ENCODE measurements at places on chromosomes 16 and 17.

GRCh38 chr16:53558710-53559109, 55.7 kb upstream of the AKTIP start:
- no peak for DNase-seq

DNA sequence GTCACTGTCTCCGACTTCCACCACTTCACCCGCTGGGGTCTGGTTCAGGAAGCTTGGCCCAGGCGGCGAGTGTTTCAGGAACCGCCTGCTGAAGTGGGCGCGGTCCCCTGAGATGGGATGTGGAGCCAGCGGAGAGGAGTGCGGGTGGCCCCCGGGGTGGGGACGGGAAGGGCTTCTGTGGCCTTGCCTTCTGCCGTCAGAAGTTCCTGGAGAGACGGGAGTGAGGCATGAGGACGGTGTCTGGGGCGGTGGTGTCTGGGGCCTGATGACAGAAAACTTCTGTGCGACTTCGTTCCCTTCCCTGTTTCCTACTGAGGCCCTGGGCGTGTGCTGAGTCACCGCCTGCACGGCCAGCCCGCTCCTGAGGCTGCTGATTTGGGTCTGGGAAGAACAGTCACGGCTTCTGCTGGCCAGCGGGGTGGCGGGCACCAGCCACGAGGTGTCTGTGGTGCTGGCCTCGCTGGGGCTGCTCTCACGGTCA, 12.3 kb upstream of the NLRC3 start:
- peak; percentile 45 for DNase-seq

- no peak for DNase-seq
Observed at GRCh38 chr16:27169511-27170071, 33.7 kb upstream of the KDM8 start.

GRCh38 chr17:30082773-30083172, 33.8 kb upstream of the NSRP1 start:
- DNase-seq = no peak

GRCh38 chr17:57572062-57572461, 173.0 kb downstream of the CCDC182 start:
- no peak for DNase-seq

DNA sequence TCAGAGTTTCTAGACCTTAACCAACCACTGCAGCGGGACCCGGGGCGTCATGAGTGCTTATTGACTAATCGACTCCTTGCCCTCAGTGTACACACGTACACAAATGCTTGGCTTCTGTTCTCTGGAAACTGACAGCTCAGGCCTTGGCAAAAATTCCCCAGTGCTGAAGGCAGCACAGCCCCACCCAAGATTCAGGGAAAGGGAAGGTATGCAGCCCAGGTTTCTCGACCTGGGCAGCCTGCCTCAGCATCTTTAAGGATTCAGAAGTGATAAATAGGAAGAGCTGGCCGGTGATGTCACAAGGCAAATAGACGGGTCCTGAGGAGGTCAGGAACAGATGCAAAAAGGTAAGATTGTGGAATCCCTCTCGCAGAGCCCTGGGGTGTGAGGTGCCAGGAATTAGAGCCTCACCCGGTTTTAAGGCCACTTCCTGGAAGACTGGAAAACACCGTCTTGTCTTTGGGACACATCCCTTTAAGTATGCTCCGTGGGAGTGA, 9.0 kb upstream of the CDH3 start:
- DNase-seq = no peak

GRCh38 chr17:48439875-48440505, 10.0 kb upstream of the SKAP1 start:
- DNase-seq = no peak
